ENCODE measurements at places on chromosomes 7 and 10. TPM values are rescaled to one million over a fixed set of nuclear protein-coding genes. Genes with fewer than 3 reads are reported as not detected.

CISD1 gene
- 33.1 TPM for polyA plus RNA-seq

DNA sequence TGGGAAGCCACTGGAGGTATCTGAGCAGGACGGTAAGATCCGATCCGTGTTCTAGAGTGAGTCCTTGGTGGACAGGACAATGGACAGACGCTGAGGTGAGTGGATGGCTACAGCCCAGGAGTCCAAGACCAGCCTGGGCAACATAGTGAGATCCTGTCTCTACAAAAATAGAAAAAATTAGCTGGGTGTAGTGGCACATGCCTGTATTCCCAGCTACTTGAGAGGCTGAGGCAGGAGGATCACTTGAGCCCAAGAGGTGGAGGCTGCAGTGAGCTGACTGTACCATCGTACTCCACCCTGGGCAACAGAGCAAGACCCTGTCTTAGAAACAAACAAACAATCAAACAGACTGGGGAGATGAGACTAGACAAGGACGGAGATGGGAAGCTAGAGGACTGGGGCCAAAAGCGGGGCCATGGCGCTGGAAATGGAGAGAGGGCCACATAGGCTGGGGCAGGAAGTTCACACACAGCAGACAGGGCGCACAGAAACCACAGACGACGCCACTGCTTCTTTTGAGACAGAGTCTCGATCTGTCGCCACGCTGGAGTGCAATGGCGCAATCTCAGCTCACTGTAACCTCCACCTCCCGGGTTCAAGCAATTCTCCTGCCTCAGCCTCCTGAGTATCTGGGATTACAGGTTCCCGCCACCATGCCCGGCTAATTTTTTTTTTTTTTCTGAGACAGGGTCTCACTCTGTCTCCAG lies 24.7 kb downstream of the DAGLB start:
- no peak for DNase-seq

LRRN3 gene
- 0.16 TPM for polyA plus RNA-seq

GRCh38 chr7:41942468-41943093 lies 239.7 kb upstream of the INHBA start:
- no peak for DNase-seq

- DNase-seq, result no peak
These were observed 35.0 kb downstream of the TNS3 start for GRCh38 chr7:47546733-47547494.

DNA sequence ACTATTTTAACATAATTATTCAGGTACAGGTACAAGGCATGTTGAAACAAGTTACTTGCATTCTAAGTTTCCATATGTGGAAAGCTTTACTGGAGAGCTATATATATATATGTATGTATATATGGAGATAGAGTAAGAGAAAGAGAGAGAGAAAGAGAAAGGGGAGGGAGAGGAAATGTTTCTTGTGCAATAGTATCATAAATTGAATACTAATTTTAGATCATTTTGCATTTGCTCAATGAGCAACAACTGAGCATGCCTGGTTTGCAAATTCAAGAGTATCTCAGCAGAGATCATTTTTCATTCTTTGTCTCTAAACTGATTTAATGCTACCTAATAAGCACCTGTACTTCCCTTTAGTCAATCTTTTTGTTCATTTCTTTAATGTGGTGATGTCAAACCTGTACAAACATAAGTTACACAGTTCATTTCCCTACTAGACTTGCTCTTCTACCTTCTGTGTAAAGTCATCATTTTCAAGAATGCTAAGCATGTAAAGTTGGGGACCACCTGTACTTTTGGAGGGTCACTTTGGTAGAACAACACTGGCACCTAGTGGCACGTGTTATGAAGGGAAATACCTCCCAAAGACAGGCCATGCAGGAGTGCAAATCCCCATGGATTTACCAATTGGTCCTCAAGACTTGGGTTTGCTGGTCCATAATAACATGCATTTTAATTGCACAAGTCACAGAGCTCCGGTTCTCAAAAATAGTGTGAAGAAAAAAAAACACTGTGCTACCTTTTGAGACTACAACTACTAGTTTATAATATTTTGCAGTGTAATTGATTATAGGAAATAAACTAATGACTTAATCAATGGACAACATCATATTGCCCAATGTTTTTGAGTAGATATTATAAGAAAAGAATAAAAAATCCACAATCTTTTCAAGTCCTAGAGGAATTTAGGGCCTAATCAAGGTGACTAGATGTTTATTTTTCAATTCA lies 431.2 kb upstream of the IGFBP3 start:
- DNase-seq, result no peak

GRCh38 chr7:28498636-28499035 lies 86.3 kb downstream of the CREB5 start:
- no peak for DNase-seq

OR13A1 gene
- polyA plus RNA-seq, result 4.0 TPM

GRCh38 chr10:132836832-132837540 lies 51.0 kb upstream of the NKX6-2 start:
- peak; percentile 37 for DNase-seq
